ENCODE measurements at places on chromosomes 4 and X. TPM values are rescaled to one million over a fixed set of nuclear protein-coding genes. Genes with fewer than 3 reads are reported as not detected.
A peak's percentile ranks its signal among the peaks of the same experiment; 100 is the strongest.

- no peak for DNase-seq
Observed at GRCh38 chr4:150938873-150939499, 76.1 kb downstream of the LRBA start.

DNA sequence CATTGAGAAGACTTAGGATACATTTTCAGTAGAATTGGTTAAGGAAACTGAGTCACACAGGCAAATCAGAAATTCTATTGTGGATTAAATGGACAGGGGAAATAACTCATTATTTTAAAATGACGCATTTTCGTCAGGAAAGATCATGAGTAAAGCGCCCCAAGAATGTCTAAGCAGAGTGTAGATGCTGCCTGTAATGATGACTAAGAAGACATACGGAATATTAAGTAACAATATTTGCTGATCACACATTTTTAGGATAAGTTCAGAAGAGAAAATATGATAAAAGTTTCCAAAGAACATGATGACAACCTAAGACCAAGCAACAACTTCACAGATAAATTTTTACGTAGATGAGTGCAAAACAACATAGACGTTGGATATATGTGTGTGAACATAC is 596.3 kb upstream of the TENM3 start:
- no peak for DNase-seq

GRCh38 chr4:173464481-173464880 is 65.5 kb downstream of the HAND2 start:
- DNase-seq: no peak

GRCh38 chr4:174865418-174865985 is 36.5 kb upstream of the GLRA3 start:
- DNase-seq: no peak

- DNase-seq: no peak
Observed at GRCh38 chr4:152880263-152880662, 55.9 kb upstream of the FHDC1 start.

- DNase-seq: no peak
Observed at GRCh38 chr4:8877780-8878040, 6.1 kb upstream of the HMX1 start.

GRCh38 chr4:128241019-128241418 is 46.6 kb downstream of the PGRMC2 start:
- DNase-seq: no peak

DNA sequence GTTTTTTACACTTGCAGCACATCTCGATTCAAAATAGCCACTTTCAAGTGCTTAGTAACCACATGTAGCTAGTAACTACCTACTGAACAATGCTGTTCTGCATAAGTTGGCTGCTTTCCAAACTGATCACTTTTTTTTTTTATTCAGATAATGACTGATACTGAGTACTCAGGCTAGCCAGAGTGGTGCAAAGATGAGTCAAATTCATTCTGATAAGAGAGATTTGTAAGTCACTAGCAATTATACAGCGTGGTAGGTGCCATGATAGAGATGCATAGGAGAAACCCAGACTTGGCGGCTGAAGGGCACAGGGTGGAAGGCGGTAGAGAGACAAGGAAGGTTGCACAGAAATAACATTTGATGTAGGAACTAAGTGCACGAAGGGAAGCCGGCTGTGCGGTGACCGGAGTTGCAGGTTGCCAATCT is 357 bp upstream of the IGBP1 start:
- no peak for DNase-seq

- peak; percentile 69 for DNase-seq
Observed at GRCh38 chr4:186144946-186145569, 40.6 kb downstream of the FAM149A start.

DNA sequence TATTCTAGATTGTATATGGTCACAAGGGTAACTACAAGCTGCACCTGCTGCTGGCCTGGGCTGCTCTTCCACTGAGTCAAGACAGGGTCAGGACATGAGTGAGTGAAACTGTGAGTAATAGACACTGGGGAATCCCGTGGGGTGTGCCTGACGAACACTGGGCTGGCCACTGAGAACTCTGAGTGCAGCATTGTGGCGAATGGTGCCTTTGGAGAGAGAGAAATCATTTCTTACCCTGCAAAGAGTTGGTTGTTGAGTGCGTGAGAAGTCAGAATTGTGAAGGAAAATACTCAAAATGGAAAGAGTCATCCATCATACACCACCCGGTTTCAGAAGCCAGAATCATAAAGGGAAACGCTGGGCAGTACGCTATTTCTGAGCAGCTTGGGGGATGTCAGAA is 43.1 kb upstream of the LSM6 start:
- DNase-seq: no peak

DNA sequence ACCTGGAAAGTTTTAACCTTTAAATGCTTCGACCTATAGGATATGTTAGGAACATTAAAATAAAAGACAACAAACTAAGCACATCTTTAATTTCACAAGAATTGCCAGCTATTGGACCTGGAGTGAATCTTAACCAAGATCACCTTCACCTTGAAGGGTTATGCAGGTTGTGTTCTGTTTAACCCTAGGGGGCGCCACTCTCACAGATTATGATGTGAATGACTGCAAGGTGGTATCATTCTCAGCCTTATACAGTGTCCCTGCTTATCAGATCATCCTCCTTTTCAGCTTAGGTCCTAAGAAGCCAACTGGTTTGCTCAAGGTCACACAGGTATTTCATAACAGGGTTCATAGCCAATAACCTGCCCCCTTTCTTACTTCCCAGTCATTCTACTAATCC is 23.5 kb downstream of the INTS6L start:
- no peak for DNase-seq

DNA sequence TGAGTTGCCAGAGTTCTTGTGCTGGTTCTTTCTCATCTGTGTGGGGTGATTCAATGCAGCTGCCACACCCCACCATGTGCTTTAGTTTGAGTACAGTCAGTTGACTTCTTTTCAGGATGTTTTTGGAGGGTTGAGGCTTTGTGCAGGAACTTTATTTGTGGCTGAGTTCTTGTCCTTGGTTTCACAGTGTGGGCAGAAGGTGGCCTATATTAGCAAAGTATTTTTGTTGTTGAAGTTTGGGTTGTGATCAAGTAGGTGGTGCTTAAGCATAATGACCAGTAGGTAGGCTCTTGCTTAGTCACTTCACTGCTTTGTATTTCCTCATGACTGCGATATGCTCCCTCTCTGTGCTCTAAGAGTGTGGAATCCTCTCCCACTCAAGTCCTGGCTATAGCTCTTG is 80.3 kb downstream of the ARHGAP24 start:
- no peak for DNase-seq

Gene SPACA5B
- total RNA-seq: not detected

Gene AFM
- not detected for total RNA-seq

Gene GAGE12E
- total RNA-seq: not detected

Gene NSDHL
- total RNA-seq: 14.3 TPM

Gene PNMA6E
- total RNA-seq: not detected

Gene CT45A3
- not detected for total RNA-seq

Gene MAGEC2
- total RNA-seq: not detected

Gene HTR2C
- not detected for total RNA-seq

Gene DKK2
- 0.22 TPM for total RNA-seq

All from kidney (tissue), 22 donors.